ENCODE measurements at places on chromosomes 6 and 20.
A peak's percentile ranks its signal among the peaks of the same experiment; 100 is the strongest.

DNA sequence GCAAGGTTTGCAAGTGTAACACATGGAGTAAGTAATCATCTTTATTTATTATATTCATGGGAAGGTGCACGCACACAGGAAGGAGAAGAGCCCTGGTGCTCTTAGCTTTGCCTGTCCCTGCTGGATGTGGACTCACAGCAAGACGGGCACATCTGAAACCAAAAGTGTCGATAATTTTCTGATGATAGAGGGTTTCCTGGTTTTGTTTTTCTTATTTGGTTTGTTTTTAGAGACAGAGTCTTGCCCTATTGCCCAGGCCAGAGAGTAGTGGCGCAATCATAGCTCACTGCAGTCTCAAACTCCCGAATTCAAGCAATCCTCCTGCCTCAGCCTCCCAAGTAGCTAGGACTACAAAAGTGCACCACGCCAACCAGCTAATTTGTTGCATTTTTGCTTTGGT is 7.8 kb upstream of the KHDC1L start:
- DNase-seq: no peak

DNA sequence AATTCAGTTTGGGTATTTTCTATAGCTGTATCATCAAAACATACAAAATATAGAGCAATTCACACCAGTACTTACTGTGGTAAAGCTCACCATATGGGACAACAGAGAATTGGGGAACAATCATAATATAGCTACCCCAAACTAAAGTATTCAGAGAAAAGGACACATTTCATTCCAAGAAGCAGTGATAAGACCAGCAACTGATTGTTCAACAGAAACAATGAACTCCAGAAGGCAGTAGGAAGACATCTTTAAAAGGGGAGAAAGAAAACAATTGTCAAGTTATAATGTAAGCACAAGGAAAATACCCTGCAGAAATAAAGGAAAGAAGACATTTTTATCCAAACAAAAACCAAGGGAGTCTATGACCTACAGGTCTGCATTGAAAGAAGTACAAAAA is 210.9 kb downstream of the ZFAND3 start:
- DNase-seq: no peak

- no peak for DNase-seq
These were observed 172.1 kb upstream of the ID4 start for GRCh38 chr6:19664878-19665612.

GRCh38 chr6:37218511-37218910 is 39.1 kb upstream of the TBC1D22B start:
- no peak for DNase-seq

DNA sequence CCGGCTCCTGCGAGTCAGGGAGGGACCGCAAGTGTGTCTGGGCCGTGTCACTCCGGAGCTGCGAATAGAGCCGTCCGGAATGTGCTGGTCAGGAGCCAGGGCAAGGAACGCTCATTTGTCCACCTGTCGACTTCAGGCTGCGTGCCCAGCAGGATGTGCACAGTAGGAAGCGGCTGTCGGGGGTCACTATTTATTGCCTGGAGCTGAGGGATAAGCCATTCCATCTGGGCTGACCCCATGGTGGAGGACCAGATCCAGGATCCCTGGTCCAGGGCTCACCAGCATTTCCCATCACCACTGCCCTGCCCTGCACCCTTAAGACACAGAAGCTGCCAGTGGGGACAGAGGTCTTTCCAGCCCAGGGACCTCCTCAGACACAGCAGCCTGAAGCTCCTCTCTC is 14.7 kb downstream of the NTSR1 start:
- DNase-seq: no peak

DNA sequence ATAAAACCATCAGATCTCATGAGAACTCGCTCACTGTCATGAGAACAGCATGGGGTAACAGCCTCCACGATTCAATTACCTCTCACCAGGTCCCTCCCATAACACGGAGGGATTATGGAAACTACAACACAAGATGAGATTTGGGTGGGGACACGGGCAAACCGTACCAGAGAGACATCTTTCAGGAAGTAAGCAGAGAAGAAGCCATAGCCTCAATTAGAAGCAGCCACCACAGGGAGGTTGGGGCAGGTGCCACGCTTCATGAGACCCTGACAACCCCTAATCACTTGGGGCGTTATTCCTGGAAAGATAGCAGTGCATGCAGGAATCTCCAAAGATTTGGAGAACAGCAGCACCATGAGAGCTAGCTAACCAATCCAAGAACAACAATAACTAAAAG is 52.9 kb upstream of the SIRPG start:
- DNase-seq: no peak

DNA sequence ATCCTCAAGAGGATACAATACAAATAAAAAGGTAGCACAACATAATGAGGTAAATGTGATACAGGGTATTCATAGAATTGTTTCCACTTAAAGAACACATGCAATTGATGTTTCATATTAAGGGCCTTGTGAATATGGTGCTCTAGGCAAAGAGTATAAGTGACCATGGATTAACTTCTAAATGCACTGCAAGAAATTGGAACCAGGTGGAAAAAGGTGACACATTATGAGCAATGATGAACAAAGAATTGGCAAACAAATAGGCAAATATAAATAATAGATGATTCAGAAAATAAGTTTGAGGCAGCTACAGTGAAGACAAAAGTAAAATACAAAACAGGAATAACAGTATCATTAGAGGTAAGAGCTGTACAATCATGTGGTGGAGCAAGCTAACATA is 192.0 kb downstream of the GRIK2 start:
- DNase-seq: no peak

DNA sequence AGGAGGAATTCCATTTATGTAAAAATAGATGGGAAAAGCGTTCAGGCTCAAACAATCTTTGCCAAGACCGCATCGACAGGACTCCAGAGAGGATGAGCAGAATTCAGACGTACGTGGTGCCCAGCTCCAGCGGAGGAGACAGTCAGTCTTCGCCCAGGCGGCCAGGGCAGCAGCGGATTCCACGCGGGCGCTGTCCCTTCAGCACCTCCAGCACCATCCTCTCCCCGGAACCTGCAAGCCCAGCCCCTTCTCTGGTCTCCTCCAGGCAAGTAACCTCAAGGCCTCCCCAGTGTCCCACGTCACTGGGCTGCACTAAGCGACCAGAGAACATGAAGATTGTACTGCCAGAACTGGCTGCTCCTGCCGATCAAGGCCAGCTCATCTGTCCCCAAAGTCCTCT is 2.8 kb upstream of the KCNQ2 start:
- DNase-seq: no peak

DNA sequence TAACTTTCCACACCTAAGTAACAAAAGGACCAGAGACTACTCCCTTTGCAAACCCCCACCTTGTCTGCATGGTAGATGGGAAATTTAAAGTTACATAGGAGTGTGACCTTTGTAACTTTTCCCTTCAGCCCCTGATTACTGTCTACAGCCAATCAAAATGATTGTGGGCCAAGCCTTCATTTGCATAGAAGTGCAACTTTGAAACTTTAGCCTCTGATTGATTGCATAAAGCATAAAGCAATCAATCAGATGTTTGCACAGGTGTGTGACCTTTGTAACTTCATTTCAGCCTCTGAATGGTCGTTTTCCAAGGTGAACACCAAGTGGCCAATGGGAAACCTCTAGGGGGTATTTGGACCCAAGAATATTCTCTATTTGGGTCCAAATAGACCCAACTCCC is 46.1 kb downstream of the PRKN start:
- DNase-seq: no peak

DNA sequence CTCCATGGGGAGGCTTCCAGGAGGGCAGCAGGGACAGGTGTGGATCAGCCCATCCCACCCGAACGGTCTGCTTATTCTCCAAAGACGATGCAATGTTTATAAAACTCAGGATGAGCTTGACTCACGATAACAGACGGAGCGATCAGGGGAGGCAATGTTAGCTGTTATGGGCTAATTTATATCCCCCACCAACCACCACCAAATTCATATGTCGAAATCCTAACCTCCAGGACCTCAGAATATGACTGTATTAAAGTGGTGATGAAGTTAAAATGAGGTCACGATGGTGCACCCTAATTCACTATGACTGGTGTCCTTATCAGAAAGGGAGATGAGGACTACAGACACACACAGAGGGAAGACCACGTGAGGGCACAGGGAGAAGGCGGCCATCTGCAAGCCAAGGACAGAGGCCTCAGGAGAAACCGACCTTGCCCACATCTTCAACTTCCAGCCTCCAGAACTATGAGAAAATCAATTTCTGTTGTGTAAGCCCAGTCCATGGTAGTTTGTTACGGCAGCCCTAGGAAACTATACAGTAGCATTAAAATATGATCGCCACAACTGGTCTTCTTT is 7.0 kb downstream of the ADTRP start:
- no peak for DNase-seq

- no peak for DNase-seq
These were observed 689.6 kb downstream of the DHX35 start for GRCh38 chr20:39651645-39652325.

DNA sequence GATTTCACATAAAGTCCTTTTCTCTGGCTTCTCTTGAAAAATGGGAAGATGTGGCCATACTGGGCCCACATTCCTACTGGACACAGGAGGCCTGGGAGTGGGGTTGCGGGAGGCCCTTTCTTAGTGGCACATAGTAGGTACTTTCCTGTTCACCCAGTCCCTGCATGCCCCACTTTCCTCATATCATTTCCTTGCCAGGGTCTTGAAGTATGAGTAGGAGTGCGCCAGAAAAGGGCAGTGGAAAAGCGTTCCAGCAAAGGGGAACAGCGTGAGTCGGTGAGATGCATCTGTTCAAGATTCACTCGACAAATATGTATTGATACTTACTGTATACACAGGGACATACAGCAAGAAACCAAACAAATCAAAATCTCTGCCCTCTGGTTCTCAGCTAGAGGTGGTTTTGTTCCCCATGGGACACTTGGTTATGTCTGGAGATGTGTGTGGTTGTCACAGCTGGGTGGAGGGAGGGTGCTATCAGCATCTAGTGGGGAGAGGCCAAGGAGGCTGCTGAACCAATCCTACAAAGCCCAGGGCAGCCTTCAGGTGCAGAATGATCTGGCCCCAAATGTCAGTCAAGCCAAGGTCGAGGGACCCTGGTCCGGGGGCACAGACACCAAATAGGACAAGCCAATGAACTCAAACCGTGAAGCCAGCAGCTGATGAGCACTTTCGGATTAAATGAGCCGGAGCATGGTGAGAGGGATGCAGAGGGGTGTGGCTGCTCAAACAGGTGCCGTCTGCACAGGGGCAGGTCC is 151.4 kb downstream of the CEBPB start:
- no peak for DNase-seq

- DNase-seq: no peak
These were observed 1175.3 kb upstream of the GJE1 start for GRCh38 chr6:140957386-140957785.

- no peak for DNase-seq
These were observed 10.5 kb downstream of the SOX4 start for GRCh38 chr6:21604081-21604480.

DNA sequence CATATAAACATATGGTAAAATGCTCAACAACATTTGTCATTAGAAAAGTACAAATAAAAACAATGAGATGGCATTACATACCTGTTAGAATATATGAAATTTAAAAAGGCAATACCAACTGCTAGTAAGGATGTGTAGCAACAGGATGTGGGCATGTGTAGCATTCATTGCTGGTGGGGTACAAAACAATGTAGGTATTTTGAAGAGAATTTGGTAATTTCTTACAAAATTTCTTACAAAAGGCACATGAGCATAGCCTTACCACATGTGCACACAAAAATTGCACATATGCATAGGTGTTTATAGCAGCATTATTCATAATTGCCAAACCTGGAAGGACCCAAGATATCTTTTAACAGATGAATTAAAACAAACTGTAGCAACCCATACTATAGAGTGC is 1355.1 kb upstream of the CITED2 start:
- no peak for DNase-seq

- DNase-seq: no peak
These were observed 739.2 kb upstream of the GJE1 start for GRCh38 chr6:141393405-141394124.

DNA sequence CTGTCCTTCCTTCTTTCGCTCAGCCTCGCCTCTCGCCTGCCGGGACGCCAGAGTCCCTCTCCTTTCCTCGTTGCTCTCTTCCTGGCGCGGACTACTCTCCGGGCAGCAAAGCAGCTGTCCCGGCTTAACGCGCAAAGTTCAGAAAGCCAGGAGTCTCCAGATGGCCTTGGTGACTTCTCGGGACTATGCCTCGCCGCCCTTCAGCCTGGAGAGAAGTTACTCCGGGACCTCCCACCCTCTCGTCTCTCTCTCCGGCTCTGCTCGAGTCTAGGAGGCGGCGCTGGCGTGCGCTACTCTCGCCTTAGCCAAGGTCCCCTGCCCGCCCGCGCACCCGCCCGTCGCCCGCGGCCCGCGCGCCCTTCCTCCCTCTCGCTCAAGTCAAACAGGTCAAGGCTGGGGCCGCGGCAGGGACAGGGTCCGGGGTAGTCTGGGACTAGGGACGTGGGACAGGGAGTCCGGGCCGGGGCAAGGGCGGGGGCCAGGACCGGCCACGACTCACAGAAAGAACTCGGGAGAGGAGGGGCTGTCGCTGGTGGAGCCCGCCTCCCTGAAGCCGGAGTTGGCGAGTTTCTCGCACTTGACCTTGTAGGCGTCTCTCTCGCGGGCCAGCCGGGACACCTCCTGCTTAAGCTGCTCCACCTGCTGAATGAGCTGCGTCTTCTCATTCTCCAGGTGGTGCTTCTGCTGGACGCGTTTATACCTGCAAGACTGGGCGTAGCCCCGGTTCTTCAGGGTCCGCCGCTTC is 1.5 kb downstream of the MAFB start:
- no peak for DNase-seq

DNA sequence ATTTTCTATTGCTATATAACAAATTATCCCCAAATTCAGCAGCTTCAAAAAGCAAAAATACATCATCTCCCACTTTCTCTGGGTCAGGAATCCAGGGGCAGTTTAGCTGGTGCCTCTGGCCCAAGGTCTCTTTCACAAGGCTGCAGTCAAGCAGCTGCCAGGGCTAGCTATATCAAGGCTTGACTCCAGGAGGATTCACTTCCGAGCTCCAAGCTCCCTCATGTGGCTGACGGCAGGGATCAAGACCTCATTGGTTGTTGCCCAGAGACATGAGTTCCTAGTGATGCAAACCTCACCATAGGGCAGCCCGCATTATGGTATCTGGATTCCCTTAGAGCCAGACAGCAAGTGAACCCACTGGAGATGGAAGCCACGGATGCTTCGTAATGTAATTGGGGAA is 1.3 kb upstream of the VNN1 start:
- no peak for DNase-seq

GRCh38 chr6:122931916-122932315 is 64.1 kb upstream of the CLVS2 start:
- no peak for DNase-seq

GRCh38 chr6:16783952-16784565 is 22.8 kb upstream of the ATXN1 start:
- DNase-seq: no peak

- DNase-seq: peak; percentile 21
These were observed 31.7 kb upstream of the CCN5 start for GRCh38 chr20:44683263-44684046.
